ENCODE measurements at places on chromosomes 16 and 17. TPM values are rescaled to one million over a fixed set of nuclear protein-coding genes. Genes with fewer than 3 reads are reported as not detected.

The CLEC3A gene
- total RNA-seq, result 3.5 TPM

The CRISPLD2 gene
- 281 TPM for total RNA-seq

The PNMT gene
- 51.9 TPM for total RNA-seq

The SLC6A2 gene
- 1.1 TPM for total RNA-seq

The P3H4 gene
- total RNA-seq, result 66.2 TPM

The MYADML2 gene
- not detected for total RNA-seq

The RNU2-1 gene
- total RNA-seq, result not detected

The C1QTNF1 gene
- total RNA-seq, result 12.8 TPM

The KDM6B gene
- 5.9 TPM for total RNA-seq

The ZNF598 gene
- 42.6 TPM for total RNA-seq

The MYH2 gene
- total RNA-seq, result not detected

The ZNF830 gene
- 16.3 TPM for total RNA-seq

The FOXO3B gene
- 7.9 TPM for total RNA-seq

The CD300A gene
- total RNA-seq, result 1.1 TPM

The PABPN1L gene
- not detected for total RNA-seq

The CCR7 gene
- total RNA-seq, result 0.16 TPM

The SSTR5 gene
- total RNA-seq, result not detected

The CHAD gene
- total RNA-seq, result 0.20 TPM

The FOXN1 gene
- total RNA-seq, result not detected

The CRYBA1 gene
- total RNA-seq, result not detected

The TNP2 gene
- total RNA-seq, result not detected

The NOMO2 gene
- total RNA-seq, result 92.8 TPM

The GSE1 gene
- 43.5 TPM for total RNA-seq

The SCNN1B gene
- 0.24 TPM for total RNA-seq

The ANKRD40CL gene
- total RNA-seq, result 3.3 TPM

The ZFP1 gene
- total RNA-seq, result 18.0 TPM

The DYNLRB2 gene
- not detected for total RNA-seq

The CCL18 gene
- total RNA-seq, result 1.5 TPM

The SLFN14 gene
- not detected for total RNA-seq

The CTRB1 gene
- total RNA-seq, result not detected

The WNT3 gene
- 6.1 TPM for total RNA-seq

The MEOX1 gene
- 0.90 TPM for total RNA-seq

The C1QTNF8 gene
- total RNA-seq, result not detected

The TAF15 gene
- 36.1 TPM for total RNA-seq

The APOBR gene
- 0.13 TPM for total RNA-seq

The NPIPB13 gene
- 2.4 TPM for total RNA-seq

The SMIM22 gene
- total RNA-seq, result not detected

The SLFN11 gene
- total RNA-seq, result 6.3 TPM

The WRAP53 gene
- total RNA-seq, result 3.8 TPM
